A549 treated with DMSO at 1 μM for 4 hours (cell line): ENCODE measurements at places on chromosomes 4 and X. TPM values are rescaled to one million over a fixed set of nuclear protein-coding genes. Genes with fewer than 3 reads are reported as not detected.

The CLNK gene
- not detected in 5 replicates for total RNA-seq

The PWWP3B gene
- not detected in 5 replicates for total RNA-seq

The STATH gene
- total RNA-seq: not detected in 5 replicates

The FAT1 gene
- 147 to 196 TPM (median 151 TPM) in 5 replicates for total RNA-seq

The NDST3 gene
- not detected in 5 replicates for total RNA-seq
